ENCODE measurements at places on chromosomes 2 and 18.

DNA sequence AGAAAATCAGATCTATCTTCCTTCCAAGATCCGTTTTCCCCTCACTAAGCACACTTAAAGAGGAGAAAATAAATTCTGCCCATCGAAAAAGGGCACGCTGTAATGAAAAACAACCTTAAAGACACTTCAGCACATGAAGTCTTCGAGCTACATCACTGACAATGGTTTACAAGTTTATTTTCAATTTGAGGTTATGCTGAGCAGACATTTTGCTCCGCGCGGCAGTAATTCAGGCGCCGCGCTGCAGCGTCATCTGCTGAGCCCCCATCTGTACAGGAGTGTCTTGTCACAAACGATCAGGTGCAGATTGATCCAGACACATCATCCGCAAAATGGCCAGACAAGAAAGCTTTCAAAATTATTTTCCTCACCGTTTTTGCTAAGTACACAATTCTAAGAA is 341.7 kb downstream of the STK39 start:
- no peak for DNase-seq

DNA sequence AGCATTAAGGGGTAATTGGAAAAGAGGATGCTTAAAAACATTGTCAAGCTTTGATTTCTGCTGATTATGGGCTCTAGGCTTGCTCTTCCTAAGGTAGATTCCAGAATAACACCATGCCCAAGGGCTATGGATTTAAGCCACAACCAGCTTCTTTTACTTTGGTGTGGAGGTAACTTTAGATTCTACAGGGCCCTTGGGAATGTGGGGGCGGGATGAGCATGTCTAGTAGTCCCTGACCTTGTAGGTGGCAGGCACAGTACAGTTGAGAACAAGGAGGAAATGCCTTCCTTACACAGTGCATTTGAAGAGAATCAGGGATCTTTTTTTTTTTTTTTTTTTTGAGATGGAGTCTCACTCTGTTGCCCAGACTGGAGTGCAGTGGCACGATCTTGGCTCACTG is 364.2 kb downstream of the NYAP2 start:
- no peak for DNase-seq

DNA sequence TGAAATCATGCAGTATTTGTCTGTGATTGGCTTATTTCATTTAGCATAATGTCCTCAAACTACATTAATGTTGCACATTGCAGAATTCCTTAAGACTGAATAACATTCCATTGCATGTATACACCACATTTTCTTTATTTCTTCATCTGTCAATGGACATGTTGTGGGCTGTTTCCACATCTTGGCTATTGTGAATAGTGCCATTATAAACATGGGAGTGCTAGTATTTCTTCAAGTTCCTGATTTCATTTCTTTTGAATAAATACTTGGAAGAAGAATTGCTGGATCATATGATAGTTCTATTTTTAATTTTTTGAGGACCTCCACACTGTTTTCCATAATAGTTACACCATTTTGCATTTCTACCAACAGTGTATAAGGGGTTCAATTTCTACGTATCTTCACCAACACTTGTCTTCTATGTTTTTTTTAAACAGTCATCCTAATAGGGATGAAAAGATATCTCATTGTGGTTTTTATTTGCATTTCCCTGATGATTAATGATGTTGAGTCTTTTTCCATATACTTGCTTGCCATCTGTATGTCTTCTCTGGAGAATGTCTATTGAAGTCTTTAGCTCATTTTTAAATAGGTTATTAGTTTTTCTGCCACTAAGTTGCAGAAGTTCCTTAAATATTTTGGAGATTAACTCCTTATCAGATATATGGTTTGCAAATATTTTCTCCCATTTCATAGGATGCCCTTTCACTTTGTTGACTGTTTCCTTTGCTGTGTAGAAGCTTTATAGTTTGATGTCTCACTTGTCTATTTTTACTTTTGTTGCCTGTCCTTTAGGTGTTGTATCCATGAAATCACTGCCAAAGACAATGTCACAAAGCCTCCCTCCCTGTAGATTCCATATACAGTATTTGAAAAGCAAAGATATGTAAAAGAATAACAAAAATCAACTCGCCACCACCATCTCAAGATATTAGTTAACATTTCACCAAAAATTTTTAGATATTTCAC is 14.6 kb downstream of the FBXO11 start:
- DNase-seq = no peak

GRCh38 chr18:53531187-53531586 is 693.3 kb downstream of the MBD2 start:
- DNase-seq = no peak

- DNase-seq = no peak
These were observed 53.1 kb downstream of the ACVR1 start for GRCh38 chr2:157822993-157823392.

DNA sequence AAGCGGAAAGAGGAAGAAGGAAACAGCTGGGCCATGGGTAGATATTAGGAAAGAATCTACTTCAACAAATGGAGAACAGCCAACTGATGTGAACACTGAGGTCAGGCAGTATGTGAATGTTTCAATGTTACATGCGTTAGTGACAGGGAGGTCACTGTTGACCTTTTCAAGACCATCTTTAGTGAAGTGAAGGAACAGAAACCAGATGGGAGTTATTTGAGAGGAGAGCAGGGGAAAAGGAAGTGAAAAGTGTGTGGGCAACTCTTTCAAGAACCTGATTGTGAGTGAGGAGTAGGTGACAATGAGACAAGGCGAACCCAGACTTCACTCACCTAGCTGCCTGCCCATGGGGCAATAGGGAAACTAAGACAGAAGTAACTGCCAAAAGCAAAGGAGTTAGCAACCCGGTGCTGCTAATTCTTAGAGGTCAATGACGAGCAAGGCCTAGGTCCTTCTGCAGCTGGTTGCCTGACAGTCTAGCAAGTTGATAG is 67.0 kb downstream of the SP3 start:
- no peak for DNase-seq

Data from NCI-H1694 treated with DMSO at 0.1 percent for 48 hours (cell line).